ENCODE measurements at places on chromosomes 13 and 19.

DNA sequence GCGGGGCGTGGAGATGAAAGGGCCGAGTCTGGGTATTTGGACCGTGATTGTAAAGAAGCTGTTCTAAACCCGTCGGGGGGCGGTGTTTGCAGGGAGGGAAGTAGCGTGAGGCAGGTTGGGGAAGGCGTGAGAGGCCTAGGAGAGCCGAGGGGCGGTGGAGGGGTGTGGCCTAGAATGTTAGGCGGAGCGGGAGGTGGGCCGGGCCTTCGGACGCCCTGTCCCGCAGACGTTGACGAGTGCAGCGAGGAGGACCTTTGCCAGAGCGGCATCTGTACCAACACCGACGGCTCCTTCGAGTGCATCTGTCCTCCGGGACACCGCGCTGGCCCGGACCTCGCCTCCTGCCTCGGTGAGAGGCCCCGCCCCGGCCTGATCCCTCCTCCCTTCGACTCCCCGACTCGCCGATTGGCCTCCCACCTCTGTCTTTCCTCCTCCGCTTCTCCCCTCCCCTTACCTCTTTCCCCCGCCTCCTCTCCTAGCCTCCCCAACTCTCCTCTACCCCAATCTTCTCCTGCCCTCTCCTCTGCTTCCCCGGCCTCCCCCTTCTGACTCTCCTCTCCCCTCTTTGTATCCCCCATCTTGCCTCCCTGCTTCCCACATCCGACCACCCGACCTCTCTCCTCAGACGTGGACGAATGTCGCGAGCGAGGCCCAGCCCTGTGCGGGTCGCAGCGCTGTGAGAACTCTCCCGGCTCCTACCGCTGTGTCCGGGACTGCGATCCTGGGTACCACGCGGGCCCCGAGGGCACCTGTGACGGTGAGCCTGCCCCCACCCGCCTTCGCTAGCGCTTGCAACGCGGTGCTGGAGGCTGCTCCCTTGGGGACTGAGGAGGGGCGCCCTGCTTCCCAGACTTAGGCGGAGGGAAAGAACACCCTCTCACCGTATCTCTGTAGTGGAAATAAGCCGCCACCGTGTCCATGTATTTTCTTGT is 12.8 kb downstream of the LTBP4 start:
- DNase-seq, result peak; percentile 70

DNA sequence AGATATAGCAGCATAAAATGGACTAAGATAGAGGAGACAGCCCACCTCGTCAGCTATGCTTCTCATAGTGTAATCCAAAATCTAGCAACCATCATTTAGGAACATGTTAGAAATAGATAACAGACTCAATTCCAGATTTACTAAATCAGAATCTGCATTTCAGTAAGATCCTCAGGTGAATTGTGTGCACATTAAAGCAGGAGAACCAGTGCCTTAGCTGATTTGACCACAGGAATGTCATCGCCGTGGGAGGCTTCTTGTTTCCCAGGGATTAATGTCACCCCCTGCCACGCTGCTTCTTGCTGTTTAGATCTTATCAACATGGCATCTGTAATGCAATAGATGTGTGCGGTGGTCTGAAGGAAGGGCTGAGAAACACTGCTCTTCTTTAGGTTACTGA is 84.0 kb downstream of the GPC5 start:
- no peak for DNase-seq

GRCh38 chr13:21905486-21905885 is 234.6 kb downstream of the FGF9 start:
- DNase-seq, result no peak

GRCh38 chr13:36673838-36674326 is at the start of gene SERTM1:
TSS of gene SERTM1 (plus strand) at chr13:36674020. CDS start at chr13:36695079, 21,059 bp downstream.
- DNase-seq, result no peak

DNA sequence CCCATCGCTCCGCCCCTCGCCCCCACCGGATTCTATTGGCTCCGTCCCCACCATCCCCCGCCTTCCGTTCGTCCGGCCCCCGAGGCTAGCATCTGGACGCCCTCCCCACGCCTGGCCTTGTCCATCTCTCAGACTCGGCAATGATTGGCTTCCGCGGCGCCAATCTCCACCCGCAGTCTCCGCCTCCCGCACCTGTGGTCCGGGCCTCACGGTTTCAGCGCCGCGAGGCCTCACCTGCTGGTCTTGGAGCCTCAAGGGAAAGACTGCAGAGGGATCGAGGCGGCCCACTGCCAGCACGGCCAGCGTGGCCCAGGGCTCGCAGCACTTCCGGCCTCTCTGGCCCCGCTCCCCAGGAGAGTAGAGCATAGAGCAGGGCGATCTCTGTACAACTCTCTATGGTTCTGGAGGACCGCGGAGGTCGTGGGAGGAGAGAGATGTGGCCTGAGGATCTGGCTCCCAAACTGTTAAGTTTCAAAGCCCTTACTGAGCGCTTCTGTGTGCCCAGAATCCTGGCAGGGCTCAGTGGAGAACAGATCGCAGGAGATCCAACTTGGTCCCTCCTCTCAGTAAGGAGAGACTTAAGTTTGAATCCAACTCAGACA is at the start of gene ERCC1:
Gene ERCC1, minus strand, starts transcription at position 329 of the 602 bp plus-strand sequence. CDS start 543 bp downstream, outside the sequence.
- DNase-seq, result no peak

GRCh38 chr19:38975861-38976271 is 324 bp upstream of the FBXO17 start:
- DNase-seq, result no peak

- no peak for DNase-seq
These were observed 2.4 kb upstream of the HSH2D start for GRCh38 chr19:16141043-16141442.

- no peak for DNase-seq
These were observed 727 bp downstream of the CNMD start for GRCh38 chr13:52738719-52739467.

- no peak for DNase-seq
These were observed 25.5 kb downstream of the PHF11 start for GRCh38 chr13:49521224-49521623.

GRCh38 chr13:111005808-111006505 is 91.1 kb upstream of the ANKRD10 start:
- no peak for DNase-seq

DNA sequence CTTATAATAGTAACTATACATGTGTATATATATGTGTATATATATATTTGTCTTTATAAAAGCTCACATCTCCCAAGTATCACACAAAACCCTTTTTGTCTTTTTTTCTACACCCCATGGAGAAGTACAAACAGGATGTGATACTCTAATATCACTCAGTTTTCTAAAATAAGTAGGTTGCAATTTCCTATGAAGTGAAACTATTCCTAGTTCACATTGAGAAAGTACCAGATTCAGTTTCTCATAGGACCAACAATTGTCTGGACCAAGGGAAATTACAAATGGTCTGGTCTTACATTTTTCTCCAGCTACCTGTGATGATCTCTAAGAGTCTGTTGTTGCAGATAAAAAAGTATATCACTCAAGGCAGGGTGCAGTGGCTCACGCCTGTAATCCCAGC is 17.9 kb upstream of the LILRB1 start:
- no peak for DNase-seq

GRCh38 chr19:2101417-2102335 is 5.0 kb downstream of the IZUMO4 start:
- no peak for DNase-seq

GRCh38 chr13:70844391-70845108 is 736.3 kb upstream of the KLHL1 start:
- no peak for DNase-seq

DNA sequence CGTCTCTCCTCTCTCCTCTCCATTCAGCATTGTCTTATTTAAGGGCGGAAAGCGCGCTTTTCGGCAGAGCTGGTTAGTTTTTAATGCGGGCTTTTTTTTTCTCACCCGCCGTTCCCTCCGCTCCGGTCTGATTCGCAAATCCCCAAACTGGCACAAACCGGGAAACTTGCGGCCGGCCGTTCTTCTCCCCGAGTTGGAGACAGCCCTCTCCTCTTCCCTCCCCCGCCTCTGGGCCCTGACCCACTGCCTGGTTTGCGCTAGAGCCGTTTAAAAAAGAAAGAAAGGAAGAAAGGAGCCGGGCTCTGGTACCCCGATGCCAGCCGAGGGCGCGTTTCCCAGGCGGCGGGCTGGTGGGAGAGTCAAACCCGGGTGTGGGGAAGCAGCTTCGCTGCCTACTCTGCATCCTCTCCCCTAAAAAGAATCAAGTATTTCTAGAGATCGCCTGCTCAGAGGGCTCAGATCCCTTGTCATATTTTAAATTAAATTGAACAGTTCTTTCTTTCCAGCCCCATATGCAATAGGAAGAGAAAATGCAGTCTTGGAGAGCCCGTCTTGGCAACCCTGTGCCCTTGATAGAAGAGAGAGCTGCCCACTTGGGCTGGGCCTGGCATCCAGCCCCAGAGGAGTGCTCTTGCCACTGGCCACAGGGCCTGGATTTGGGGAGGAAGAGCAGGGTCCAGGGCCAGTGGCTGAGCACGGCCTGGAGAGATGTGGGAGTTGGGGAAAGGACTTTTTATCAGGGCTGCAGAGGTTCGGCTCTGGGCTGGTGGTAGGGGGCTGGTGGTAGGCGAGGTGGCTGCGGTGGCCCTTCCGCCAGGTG is 19.0 kb downstream of the NFIX start:
- DNase-seq, result no peak

GRCh38 chr19:14114854-14115253 is 2.7 kb downstream of the PRKACA start:
- no peak for DNase-seq

GRCh38 chr13:63999614-64000305 is 2584.1 kb upstream of the PCDH20 start:
- DNase-seq, result no peak

GRCh38 chr19:49436381-49437017 is 4.8 kb downstream of the SLC17A7 start:
- DNase-seq, result peak; percentile 24

- no peak for DNase-seq
These were observed 130.7 kb downstream of the MYO16 start for GRCh38 chr13:108760129-108760528.

- peak; percentile 48 for DNase-seq
These were observed 15.9 kb downstream of the TICAM1 start for GRCh38 chr19:4815426-4816201.

DNA sequence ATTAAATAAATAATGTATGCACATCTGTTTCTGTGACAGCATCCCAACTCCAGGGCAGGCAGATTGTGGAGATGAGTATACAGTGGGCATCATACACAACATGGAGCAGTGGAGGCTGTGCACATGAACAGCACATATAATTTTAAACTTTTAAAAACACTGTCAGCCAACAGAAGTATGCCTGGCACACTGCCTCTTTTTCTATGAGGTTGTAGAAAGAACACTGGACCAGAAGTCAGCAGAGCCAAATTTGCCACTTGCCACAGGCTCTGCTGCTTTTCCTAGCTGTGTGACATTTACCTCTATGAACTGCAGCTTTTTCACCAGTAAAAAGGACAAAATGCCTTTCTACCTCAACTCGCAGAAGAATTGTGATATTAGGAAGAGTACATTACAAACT is 118.7 kb downstream of the FRY start:
- DNase-seq, result no peak

- no peak for DNase-seq
These were observed 35.2 kb upstream of the GRTP1 start for GRCh38 chr13:113398963-113399754.

- DNase-seq, result no peak
These were observed 1317.1 kb downstream of the SLITRK1 start for GRCh38 chr13:82565201-82565600.

DNA sequence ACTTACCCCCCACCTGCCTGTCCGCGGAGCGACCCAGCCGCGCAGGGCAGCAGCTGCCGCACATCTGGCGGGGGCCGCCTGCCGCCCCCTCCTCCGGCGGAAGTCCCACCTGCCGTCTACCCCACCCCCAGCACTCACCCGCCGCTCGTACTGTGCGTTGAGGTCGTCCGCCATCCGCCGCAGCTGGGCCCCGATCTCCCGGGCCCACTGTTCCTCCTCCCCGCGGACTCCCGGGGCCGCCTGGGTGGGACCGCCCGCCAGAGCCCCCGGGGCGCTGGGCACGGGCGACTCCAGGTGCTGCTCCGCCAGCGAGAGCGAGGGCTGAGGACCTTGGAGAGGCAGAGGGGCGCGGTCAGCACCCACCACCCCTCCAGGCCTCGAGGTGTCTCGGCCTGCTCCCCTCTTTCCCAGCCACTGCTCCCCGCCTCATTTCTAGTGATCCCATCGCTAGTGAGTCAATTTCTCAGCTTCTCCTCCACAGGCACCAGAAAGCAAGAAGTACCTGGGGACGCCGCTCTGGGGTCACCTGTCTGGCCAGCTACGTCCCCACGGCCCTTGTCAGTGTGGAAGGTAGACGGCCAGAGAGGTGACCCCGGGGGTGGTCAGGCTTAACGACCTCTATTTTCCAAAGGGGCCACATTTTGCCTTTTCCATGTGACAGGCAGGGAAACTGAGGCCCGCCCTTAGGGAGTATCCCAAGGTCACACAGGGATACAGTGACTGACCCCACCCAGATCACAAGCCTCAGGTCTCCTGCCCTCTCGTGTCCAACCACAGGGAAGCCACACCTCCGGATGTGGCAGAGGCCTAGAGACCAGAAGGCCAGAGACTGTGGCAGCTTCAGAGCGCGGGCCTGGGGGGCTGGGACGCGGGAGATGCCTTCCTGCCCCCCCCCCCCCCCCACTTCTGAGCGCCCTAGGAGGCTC is 4.3 kb downstream of the BBC3 start:
- no peak for DNase-seq

- no peak for DNase-seq
These were observed 763.1 kb upstream of the SLITRK1 start for GRCh38 chr13:84645196-84646012.

DNA sequence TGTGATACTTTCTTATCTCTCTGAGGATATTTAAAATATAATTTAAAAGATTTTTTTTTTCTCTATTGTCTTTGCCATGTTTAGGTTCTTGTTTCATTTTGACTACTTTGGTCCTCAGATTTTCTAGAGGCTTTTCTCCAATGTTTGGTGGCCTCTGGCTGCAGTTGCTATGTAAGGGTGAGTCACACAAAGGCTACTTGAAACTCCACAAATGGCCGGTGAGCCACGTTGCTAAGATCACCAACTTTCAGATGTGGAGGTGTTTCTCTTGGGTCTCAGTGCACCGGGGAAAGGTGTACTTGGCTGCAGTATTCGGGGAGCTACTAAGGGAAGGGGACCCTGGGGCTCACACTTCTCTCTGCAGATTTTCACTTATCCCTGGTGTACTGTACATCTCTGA is 248.1 kb downstream of the HS6ST3 start:
- no peak for DNase-seq

DNA sequence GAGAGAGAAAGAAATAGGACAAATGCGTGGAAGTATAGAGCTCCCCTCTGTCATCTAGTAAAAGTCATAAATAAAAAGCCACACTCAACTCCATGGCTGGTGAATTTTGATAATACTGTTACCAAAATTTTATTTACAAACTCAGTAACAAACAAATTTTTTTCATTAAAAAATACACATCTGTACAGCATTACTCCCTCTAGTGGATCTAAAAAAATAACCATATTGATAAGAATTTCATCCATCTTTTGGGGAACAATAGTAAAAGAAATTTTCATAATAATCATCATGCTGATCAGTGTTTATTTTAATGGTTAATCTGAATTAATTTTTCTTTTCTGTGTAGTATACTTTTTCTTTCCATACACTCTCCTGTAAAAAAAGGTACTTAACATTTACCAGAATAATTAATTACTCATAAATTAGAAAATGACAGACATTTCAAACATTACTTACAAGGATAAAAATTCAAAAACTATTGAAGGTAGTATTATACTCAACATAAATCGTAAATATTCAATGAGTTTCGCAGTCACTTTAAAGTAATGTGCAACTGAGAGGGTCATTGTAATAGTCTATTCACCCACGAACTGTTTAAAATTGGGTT is 173.5 kb upstream of the LSM14A start:
- DNase-seq, result no peak

GRCh38 chr19:1066748-1067340 is at the start of gene ARHGAP45:
TSS of gene ARHGAP45 (plus strand) at chr19:1067167. CDS start at chr19:1067406, 239 bp downstream.
- peak; percentile 69 for DNase-seq

Measured in stimulated activated CD8-positive, alpha-beta memory T cell treated with anti-CD3 and anti-CD28 coated beads, Interleukin-4, amount 100 ng/mL, for 1 hour (primary cell).